ENCODE measurements at places on chromosomes 7 and 10.

GRCh38 chr7:79176859-79177477 lies 276.5 kb downstream of the MAGI2 start:
- no peak for DNase-seq

- no peak for DNase-seq
Observed at GRCh38 chr7:134636008-134636449, 10.6 kb upstream of the BPGM start.

GRCh38 chr7:4083513-4083912 lies 598.6 kb upstream of the FOXK1 start:
- DNase-seq = no peak

GRCh38 chr10:50919010-50919409 lies 33.6 kb upstream of the A1CF start:
- no peak for DNase-seq

DNA sequence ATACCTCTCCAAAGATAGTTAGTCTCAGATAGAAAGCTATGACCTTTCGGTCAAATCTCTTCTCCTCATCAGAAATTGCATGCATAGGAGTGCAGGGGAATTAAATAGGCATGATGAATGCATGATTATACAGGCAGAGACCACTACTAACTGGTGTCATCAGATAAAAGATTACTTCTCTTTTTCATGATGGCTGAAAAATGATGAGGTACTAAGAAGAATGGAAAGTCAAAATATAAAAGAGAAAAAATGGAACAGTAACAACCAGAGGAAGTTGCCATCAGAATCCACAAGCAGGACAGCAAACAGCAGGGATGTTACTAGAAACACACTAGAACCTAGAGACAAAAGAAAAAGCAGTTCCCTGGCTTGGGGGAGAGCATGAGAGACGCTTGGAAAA lies 31.6 kb downstream of the CTTNBP2 start:
- no peak for DNase-seq

- DNase-seq = no peak
Observed at GRCh38 chr10:124329362-124329761, 89.4 kb downstream of the OAT start.

Measured in thoracic aorta (tissue), 2 donors.